ENCODE measurements at places on chromosomes 5 and 9.
A peak's percentile ranks its signal among the peaks of the same experiment; 100 is the strongest.

DNA sequence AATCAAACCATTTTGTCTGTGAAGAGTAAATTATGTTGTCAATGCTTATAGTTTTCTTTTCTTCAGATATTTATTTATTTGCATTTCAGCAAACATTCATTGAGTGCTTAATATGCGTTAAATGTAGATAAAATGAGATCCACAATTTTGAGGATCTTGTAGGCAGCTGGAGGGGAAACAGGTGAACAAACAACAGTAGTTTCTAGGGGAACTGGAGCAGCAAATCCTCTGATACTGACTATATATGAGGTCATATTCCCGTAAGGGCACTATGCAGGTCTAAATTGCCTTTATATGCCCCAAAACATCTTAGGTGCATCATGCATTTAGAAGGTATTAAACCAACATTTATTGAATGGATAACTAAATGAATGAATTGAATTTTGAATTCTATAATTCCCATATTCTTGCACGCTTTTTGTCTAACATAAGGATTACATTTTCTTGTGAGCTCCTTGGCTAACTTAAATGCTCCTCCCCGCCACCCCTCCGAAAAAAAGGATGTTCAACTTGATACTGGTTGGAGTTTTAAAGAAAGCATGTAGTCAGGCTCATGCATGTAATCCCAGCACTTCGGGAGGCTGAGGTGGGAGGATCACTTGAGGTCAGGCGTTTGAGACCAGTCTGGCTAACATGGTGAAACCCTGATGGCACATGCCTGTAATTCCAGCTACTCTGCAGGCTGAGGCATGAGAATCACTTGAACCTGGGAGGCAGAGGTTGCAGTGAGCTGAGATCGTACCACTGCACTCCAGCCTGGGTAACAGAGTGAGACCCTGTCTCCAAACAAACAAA is 299.8 kb downstream of the TMEM38B start:
- no peak for DNase-seq

DNA sequence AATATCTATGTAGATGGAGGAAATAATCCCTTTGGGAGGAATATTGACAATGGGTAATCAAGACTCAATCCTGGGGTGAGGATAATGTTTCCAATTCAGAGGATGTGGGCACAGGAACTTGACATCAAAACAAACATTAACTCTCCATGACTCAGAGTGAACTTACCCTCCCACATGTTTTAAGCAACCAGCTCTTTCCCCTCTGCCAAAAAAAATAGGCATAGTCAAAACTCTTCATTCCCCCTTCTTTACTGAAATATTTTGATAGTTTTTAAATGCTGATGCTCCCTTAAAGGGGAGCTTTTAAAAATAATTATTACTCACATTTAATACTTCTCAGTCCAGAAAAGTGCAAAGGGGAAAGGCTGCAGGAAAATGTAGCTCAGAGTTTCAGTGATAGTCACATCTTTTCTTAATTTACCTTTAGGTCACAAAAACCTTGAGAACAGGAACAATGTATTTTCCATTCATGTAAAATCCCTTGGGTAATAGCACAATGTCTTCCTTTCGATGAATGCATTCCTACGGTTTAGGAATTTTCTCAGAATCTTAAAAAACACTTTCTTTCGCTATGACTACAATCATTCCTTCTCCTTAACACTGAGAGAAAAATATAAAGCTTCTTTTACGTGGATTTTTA is 298.4 kb upstream of the GRAMD2B start:
- DNase-seq = no peak

DNA sequence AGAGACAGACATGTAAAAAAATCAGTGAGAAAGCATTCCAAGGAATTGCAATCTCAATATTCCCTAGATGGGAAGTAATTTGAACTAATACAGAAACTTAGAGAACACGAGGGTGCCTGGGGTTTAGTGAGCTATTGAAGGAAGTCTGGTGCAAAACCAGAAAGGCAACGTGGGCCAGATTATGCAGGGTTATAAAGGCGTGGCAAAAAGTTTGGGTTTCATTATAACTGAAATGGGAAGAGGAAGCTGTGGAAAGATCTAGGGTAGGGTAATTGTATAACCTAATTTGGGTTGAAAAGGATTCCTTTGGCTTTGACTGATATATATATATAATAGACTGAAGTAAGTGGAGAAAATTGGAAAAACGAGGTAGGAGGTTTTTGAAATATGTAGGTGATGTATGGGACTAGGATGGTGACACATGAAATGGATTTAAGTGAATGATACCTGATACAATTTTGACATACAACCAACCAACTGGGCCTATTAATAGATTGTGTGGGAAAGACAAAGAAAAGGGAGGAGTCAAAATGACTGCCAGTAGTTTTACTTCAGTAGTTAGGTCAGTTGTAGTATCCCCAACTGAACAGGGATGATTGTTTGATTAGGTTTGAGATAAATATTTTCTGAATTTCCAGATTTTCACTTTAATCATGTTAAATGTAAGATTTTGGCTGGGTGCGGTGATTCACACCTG is 65.3 kb downstream of the FAM174A start:
- DNase-seq = no peak

- DNase-seq = no peak
These were observed 254.7 kb upstream of the RGMB start for GRCh38 chr5:98518754-98519153.

DNA sequence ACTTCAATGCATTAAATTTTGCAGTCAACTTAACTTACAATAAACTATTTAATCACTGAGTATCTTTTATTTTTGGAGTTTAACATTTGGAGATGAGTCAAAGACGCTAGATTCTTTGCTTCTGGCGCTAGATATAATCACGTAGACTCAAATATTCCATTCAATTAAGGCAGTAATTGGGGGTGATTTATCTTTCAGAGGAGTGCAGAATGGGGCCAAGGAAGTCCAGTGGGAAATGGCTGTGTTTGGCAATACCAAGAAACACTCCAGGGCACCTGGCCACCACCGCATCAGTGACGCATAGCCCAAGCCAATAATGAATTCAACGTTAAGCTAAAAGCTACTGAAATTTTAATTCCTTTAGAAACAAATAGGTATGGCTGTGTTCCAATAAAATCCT is 81.2 kb downstream of the PHAX start:
- DNase-seq = no peak

DNA sequence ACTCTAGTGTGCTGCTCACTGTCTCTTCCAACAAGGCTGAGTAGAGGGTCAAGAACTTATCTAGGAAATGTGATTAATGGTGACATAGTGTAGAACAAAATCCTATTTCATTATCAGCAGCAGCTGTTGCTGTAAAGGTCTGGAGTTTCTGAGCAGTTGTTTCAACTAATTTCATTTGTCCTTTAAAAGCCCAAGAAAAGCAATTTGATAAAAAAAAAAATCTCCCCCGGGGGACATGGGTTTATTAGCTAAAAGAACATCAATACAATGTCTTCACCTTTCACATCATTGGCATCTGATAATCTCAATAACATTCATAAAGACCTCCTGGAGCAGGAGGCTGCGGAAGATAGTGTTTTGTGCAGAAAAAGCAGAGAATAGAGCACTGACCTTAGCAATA is 468.1 kb downstream of the KCTD16 start:
- no peak for DNase-seq

- peak; percentile 99 for DNase-seq
These were observed 282.1 kb downstream of the CRB2 start for GRCh38 chr9:123637945-123638634.

- DNase-seq = no peak
These were observed 68.3 kb downstream of the SHB start for GRCh38 chr9:38000735-38001134.

GRCh38 chr5:82244854-82245635 is 33.1 kb downstream of the RPS23 start:
- DNase-seq = no peak

GRCh38 chr5:38636626-38637025 is 80.2 kb upstream of the LIFR start:
- DNase-seq = no peak
